ENCODE measurements at places on chromosomes 1 and 21.

GRCh38 chr21:31898933-31899630, 26.3 kb downstream of the HUNK start:
- no peak for DNase-seq

DNA sequence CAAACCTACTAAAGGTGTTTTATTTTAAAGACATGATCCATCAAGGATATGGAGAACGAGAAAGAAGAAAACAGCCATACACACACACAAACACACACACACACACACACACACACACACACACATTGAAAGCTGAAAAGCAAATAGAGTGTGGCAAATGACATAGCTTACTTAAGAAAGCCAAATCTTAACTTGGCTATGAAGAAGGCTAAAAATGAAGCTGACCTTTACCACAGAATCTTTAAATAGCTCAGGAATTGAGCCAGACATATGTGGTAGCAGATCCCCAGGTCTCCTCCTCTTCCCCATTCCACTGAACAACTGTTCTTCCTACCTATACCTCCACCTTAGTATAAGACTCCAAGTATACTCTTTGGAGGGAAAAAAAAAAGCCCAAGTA, 185.6 kb downstream of the CLEC20A start:
- no peak for DNase-seq

DNA sequence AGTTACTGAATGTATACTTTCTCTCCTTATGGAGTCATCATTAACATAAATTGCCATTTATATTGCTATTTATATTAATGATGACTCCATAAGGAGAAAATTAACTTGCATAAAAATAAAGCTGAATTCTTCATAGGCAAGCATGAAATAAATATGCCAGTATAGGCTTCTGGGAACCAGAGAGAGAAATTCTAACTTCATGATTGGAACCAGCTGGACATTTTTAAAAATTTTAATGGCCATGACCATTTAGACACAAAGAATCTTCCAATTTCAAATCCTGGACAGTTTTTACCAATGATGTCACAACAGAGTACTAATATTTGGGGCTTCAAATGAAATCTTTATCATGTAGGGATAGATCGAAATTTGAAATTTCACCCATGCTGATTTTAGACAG, 268.7 kb downstream of the PTGER3 start:
- DNase-seq, result no peak

DNA sequence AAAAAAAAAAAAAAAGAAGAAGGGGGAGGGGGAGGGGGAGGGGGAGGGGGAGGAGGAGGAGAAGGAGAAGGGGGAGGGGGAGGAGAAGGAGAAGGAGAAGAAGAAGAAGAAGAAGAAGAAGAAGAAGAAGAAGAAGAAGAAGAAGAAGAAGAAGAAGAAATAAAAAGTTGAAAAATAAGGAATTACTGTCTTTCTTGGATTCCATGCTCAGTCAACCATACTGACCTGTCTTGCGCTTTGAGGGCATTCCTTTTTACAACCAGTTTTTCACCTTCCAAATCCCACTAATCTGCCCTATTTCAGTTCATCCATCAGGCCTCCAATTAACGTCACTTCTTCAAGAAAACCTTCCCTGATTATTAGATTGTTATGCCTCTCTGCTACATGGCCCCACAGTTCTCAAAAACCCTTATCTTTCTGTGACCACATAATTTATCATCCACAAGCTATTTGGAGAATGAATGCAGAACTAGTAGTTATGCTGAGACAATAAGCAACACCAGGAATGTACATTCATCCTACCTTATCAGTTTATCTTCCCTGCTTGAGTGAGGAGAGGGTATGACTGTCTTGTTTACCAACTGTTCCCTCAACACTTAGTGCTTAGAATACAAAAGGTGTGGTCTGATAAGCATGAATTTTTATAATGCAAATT, 57.5 kb upstream of the GUCA2A start:
- DNase-seq, result no peak

- DNase-seq, result no peak
Observed at GRCh38 chr1:28266920-28267322, 7.6 kb downstream of the SESN2 start.

- DNase-seq, result no peak
Observed at GRCh38 chr1:22611530-22611947, 24.9 kb upstream of the C1QA start.

- DNase-seq, result peak; percentile 35
Observed at GRCh38 chr1:61056573-61057439, 25.6 kb upstream of the NFIA start.

DNA sequence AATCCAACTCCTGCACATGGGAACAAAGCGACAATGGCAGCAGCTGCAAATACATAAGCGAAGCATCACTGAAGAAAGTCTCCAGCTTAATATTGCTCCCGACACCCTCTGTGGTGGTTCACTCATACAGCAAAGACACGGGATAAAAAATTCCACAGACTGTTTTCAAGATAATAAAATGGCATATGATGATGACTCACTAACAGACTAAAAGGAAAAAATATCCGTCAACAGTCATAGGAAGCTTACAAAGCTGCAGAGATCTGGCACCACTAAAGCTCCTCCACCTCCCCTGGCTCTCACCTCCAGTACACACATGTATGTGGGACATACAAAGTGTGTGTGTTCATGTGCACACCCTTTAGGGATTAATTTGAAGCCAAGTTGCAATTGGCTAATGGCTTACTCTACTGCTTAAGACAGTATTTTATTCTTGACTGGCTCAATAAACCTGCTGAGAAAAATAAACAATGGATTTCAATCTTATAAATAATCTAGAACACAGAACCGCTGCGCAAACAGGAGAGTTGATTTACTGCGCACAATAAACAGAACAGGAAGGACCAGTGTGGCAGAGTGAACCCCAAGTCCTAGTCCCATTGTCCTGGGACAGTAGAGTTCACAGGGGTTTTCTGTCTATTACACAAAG, 94.4 kb downstream of the SLC45A1 start:
- no peak for DNase-seq

DNA sequence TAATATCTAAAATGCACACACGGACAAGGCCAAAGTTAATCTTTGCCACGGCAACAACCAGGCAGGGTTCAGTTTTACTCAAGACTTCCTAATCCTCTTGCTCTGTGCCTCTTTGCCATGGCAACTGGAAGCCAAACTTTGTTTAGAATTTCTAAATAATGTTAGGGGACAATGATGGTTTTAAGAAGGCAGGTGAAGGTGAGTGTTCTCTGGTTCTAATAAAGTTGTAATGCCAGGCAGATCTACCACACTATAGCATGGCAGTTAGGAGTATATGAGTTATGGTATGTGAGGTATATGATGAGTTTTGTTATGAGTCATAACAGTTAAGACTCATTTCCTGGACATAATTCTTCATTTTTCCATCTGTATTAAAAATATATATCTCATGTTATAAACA, 2.7 kb downstream of the PTPRC start:
- DNase-seq, result no peak
